ENCODE measurements at places on chromosomes 2 and 18. TPM values are rescaled to one million over a fixed set of nuclear protein-coding genes. Genes with fewer than 3 reads are reported as not detected.

VWC2L gene
- not detected for total RNA-seq

IL1RN gene
- 8.2 TPM for total RNA-seq

TNFRSF11A gene
- total RNA-seq, result 26.5 TPM

DNA sequence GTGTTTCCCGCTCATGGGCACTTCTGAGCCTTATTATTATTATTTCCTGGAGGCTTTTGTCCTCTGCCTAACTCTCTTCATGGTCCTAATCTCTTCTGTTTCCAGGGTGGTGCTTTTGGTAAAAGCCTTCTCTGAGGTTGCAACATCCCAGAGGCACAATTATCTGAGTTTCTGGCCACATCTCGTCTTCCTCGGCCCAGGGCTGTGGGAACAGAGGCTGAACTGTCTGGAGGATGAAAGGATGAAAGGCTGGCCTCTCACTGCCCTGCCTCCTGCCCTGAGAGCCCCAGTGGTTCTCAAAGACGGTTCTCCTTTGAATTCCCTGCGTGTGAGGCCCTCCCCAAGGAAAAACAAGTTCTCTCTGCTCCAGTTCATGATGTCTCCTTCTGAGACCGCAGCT lies 13.8 kb downstream of the GYPC start:
- no peaks in the 10 kb centered on the region for H3K36me3 ChIP-seq
- H3K27me3 ChIP-seq, result peaks cover 92% of the 10 kb centered on the region
- no peak for DNase-seq

- H3K4me1 ChIP-seq, result peaks cover 17% of the 10 kb centered on the region
- H3K4me3 ChIP-seq, result no peak overlapping the region
- no peaks in the 10 kb centered on the region for H3K36me3 ChIP-seq
- no peaks in the 10 kb centered on the region for H3K27me3 ChIP-seq
- no peak overlapping the region for H3K27ac ChIP-seq
Observed at GRCh38 chr2:46485002-46485401, 5.6 kb downstream of the TMEM247 start.

DNA sequence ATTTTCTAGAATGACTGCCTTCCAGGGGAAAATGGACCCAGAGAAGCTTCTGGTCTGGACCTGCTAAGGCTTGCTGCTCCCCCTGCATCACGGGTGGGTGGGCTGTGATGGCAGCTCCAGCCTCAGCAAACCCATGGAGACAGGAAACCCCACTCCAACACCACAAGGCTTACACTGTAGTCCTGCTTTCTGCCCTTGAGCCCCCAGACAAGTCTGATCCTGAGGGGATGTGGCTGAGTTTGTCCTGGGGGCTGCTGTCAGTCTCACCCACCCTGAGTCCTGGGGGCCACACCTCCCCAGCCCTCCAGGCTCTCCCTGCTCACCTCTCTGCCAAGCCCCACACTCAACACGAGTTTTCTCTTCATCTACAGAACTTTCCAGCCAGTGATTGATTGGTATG lies 279.4 kb downstream of the EIPR1 start:
- H3K4me1 ChIP-seq, result no peaks in the 10 kb centered on the region
- peaks cover 75% of the 10 kb centered on the region for H3K27me3 ChIP-seq
- no peaks in the 10 kb centered on the region for H3K36me3 ChIP-seq
- DNase-seq, result no peak

DNA sequence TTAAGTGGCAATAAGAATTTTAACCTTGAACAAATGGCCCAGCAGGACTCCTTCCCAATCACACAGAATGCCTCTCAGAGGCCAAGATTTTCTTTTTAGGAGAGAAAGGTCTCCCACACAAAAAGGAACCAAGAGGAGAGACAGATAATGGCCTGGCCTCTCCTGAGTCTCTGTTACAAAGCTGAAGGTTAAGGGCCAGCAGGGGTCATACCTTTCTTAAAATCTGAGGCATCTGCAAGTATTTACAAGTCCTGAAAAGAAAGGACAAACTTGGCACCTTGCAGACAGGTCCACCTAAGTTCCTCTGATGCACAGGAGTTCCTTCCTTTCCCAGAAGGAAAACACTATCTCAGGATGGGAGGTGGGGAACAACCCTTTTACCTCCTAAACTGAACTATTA lies 142.3 kb downstream of the TMEM163 start:
- H3K27ac ChIP-seq, result no peak overlapping the region
- H3K4me3 ChIP-seq, result no peak overlapping the region
- H3K27me3 ChIP-seq, result no peaks in the 10 kb centered on the region
- DNase-seq, result no peak
- no peaks in the 10 kb centered on the region for H3K36me3 ChIP-seq
